ENCODE measurements at places on chromosomes 3 and 15.
A peak's percentile ranks its signal among the peaks of the same experiment; 100 is the strongest.

DNA sequence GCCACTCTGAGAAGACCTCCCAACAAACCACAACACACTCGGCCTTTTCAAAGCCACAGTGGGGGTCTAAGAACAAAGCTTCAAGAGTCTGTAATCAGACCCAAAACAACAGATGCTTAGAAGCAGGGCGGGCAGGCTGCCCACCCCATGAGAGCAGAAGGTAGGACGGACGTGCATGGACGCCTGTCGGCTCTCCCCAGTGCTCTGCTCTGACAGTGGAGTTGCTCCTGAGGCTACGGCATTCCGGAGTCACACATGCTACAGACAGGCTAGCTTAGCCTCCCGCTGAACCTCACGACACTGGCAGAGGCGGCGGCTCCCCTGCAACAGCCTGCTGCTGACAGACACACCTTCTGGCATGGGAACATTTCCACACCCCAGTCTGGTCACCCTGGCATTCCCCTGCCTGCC, 33.5 kb downstream of the SLCO2A1 start:
- no peak for DNase-seq

DNA sequence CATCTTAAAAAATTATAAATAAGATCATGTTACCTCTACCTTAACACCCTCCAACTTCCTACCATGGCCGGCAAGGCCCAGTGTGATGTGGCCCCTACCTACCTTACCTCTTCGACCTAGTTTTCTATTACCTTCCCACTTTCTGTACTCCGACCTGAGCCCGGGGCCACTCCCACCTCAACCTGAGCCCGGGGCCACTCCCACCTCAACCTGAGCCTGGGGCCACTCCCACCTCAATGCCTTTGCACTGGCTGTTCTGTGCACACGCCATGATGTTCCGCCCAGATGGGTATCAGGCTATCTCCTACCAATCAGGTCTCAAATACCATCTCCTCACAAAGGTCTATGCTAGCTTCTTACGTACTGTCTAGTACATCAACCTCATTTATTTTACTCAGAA, 66.8 kb upstream of the XXYLT1 start:
- DNase-seq: no peak

- DNase-seq: peak; percentile 8
These were observed 73.2 kb downstream of the TLE3 start for GRCh38 chr15:70024521-70024920.

GRCh38 chr15:37932549-37932948, 1.9 kb upstream of the TMCO5A start:
- no peak for DNase-seq

GRCh38 chr3:110754212-110754916, 317.3 kb upstream of the NECTIN3 start:
- no peak for DNase-seq

- no peak for DNase-seq
These were observed 151.1 kb downstream of the ROBO2 start for GRCh38 chr3:77191014-77191413.

DNA sequence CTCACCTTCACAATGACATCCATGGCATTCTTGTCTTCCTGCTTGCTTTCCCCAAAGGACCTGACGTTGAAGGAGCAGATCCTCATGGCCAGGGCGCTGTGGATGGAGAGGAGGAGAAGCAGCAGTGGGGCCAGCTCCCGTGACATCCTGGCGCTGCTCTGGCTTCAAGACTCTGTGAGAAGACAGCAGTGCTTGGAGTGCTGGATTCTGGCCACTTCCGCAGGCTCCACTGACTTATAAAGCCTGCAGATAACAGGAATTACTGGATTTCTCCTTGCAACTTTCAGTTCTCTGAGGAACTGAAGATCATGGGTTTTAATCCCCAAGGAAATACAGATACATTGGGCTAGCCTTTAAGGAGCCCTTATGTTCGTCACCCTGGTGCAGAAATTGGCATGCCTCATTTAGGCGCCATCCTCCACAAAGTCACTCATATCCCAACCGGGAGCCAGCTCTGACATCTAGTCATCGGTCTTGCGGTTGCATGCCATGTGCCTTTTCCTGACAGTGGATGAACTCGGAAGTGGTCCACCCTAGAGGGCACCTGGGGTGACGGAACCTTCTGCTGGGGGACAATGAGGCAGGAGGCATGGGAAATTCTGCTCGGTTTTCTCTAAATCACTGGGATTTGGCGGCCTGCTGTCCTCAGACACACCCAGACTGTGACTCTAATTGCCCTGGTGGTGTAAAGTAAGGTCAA, at the start of gene DNASE1L3:
Gene DNASE1L3 (minus strand): TSS at position 212 of the 700 bp plus-strand sequence. CDS start 66 bp downstream, at position 146.
- DNase-seq: no peak

DNA sequence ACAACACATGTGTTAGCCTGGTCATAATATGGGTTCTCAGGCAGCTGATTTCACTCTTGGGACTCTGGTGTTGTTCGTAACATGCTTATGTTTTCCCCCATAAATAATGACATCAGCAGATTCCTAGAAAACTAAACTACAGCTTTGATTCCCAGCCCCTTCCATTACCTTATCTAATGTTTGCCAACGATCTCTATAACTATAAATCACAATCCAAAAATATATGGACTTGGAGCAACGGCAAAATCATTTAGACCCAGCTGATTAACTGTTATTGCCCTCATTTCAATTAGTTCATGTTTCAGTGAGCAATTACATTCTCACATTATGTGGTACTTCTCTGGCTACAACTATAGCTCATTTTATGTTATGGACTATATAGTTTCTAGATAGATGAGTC, 531.3 kb downstream of the MAGI1 start:
- DNase-seq: no peak

DNA sequence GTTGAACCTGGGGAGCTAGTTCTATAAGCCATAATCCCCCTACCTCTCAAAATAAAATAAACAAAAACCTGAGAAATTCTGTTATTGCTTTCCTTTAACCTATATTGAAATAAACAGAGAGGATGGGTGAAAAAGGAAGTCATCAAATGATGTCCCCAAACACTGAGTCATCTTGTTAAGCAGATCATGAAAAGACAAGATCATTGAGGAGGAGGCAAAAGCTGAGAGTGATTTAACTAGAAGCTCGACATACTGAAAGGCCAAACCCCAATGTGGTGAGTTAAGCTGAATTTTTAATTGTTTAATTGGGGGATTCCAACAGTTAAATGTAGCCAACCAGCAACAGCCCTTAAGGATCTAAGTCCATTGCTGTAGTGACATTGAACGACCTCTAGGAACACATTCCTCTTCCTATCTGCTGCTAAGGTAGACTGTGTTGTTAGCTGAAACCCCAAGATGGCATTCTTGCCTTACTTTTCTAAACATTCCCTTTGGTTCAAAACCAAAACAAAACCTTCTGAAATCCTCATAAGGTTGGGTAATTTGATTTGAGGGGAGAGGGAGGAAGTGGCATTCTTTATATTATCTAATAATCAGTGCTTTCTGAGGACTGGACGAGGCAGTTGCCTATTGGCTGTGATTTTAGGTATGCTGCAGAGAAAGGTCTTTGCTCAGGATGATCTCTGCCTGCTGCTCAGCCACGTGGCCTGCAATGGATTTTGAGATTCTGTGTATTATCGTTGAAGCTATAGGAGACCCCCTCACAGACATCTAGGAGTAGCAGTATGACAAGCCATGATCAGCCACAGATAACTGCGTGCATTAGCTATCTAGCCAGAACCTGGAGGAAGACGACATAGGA, 62.7 kb upstream of the BNIP2 start:
- DNase-seq: no peak

DNA sequence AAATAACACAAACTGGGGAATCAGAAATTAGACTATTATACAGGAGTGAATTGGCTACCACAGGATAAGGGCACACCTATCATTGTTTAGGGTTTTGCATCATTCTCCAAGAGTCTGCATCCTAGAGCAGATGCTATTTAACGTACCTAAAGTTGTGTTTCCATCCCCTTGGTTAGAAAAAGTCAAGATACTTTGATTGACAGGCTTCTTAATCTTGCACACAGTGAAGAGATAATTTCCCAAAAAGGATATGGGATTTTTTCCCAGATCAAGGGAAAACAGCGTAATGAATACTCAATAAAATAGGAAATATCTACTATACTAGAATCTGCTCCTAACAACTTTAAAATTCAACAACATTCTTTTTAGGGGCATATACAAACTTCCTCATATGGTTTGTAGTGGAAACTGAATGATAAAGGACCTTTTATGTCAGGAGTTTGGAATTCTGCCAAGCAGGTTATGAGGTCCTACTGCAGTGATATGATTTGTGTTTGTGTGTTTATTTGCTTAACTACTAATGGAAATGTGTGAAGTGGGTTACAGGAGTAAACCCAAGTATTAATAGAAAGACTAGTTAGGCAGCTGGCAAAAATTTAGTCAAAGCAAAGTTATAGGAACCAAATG, 124.1 kb upstream of the MME start:
- DNase-seq: no peak

DNA sequence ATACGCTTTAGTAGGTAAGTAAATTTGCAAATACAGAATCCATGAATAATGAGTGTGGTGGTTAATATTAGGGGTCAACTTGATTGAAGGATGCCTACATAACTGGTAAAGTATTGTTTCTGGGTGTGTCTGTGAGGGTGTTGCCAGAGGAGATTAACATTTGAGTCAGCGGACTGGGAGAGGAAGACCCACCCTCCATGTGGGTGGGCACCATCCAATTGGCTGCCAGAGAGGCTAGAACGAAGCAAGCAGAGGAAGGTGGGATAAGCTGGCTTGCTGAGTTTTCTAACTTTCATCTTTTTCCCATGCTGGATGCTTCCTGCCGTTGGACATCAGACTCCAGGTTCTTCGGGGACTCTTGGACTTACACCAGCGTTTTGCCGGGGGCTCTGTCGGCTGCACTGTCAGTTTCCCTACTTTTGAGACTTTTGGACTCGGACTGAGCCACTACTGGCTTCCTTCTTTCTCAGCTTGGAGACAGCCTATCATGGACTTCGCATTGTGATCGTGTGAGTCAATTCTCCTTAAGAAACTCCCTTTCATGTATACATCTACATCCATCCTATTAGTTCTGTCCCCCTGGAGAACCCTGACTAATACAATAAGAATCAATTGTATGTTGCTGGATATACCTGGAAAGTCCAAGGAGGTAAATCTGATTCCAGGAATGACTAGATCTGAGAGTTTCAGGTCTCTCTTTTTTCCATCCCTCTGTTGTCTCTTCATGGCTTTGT, 25.8 kb upstream of the NEDD4 start:
- no peak for DNase-seq

- DNase-seq: no peak
These were observed 123.0 kb downstream of the TCF12 start for GRCh38 chr15:57041416-57041815.

- no peak for DNase-seq
These were observed 73.3 kb downstream of the ANKRD28 start for GRCh38 chr3:15724446-15724845.

DNA sequence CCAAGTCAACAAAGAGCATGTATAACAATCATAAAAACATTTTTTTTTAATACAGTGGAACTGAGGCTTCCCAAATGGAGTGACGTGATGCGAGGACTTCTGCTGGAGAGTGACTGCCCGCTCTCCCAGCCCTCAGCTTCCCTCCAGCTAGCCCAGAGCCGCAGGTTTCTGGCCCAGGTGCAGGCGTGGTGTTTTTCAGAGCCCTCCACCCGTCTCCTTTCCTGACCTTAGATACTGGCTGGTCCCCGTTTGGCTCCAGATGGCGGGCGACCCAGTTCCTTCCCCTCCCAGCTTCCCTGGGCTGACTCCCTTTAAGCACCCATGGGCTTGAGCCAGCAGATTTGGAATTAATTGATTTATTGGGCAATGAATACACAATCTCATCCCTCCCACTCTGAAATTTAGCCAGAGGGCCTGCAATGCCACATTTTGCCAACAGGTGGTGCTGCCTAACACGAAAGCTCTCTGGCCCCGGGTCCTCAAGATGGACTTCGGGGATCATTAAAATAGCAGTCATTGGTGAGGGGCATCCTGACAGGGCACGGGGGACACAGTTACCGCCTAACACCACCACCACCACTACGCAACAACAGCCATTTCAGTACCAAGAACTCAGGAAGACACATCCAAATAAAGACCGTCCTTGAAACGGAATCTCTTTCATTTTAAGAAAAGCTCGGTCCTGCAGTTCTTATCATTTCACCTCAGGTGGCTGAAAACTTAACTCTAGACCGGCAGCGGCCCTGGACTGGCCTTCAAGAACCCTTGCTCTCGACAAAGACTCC, 47.5 kb upstream of the MUC4 start:
- no peak for DNase-seq

DNA sequence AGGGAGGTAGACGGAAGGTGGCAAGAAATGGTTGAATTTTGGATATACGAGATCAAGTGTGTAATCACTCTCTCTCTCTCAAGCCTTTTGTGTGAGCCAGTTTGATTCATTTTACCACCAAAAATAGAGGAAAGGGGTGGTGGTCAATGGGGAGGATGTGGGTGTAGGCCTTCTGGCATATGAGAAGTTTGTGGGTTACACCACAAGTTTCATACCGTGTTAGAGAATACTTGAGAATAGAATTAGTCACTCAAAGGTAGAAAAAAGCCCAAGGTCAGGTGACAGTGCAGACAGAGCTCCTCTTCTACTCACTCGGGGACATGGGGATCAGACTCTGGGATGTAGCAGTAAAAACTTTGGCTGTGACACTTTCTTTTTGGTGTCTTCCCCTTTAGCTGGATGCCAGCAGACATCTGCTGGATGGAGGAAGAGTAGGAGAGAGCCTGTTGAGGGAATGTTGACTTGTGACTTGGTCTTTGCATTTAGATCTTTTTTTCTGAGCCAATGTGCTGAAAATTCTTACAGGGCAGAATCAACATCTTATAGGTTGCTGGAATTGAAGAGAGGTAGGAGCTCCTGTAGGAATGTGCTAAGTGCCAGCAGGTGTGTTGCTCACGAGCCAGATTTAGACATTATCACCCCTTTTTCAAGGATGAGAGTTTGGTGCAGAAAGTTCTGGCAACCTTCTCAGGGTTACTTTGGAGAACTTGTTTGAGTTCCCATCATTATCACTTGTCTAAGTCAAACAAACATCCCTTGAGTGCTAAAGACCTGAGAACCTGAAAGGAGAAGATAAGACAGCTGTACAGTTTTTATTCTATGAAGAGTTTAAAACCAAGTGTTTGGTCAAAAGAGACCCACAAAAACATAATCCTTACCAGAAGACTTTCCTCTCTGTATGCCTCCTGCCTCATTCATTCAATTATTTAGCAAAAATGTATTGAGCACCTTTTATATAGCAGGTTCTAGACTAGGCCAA, 43.9 kb upstream of the RYK start:
- no peak for DNase-seq

GRCh38 chr15:39922462-39923092, 2.5 kb upstream of the GPR176 start:
- no peak for DNase-seq

DNA sequence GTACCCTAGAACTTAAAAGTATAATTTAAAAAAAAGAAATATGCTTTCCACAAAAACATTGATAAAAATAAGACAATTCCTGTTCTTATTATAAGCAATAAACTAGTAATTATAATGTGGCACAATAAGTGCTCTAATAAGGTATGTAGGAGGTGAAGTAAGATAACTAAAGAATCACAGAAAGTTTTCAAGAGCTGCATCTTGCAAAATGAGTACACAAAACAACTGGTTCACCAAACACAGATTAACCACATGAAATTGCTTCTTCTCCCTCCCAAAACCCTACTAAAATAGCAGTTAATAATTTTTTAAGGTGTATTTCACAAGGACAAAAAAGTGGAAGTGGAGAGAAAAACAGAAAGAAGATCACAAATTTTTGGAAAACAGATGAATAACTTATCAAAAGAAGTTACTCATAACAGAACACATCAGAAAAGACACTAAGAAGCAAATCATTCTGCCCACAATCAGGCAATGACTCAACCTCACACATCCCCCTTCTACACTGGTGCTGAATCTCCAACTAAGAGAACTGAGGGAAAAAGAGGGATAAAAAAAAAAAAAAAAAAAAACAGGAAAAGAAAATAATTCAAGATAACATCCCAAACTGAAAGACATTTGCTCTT, 64.2 kb downstream of the TBC1D5 start:
- no peak for DNase-seq
